ENCODE measurements at places on chromosomes 12 and 14.

DNA sequence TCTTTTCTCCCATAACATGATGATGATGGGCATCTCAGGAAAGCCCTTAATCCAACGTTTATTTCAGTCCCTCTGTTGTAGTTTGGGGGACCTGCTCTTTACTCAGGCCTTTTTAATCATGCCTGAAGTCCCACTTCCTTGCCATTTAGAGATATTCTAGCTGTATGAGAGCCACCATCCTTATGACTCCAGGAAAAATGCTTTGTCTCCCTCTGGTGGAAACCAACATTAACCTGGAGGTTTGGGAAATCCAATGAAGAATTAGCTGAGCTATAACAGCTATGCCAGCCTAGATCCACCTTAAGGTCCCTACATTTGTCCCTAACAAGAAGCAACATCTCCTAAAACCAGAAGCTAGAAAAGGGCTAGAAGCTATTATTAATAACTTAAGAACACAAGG is 1399.1 kb downstream of the LRFN5 start:
- DNase-seq, result peak; percentile 54

GRCh38 chr12:28107679-28108078 is 82.6 kb upstream of the CCDC91 start:
- DNase-seq, result no peak

DNA sequence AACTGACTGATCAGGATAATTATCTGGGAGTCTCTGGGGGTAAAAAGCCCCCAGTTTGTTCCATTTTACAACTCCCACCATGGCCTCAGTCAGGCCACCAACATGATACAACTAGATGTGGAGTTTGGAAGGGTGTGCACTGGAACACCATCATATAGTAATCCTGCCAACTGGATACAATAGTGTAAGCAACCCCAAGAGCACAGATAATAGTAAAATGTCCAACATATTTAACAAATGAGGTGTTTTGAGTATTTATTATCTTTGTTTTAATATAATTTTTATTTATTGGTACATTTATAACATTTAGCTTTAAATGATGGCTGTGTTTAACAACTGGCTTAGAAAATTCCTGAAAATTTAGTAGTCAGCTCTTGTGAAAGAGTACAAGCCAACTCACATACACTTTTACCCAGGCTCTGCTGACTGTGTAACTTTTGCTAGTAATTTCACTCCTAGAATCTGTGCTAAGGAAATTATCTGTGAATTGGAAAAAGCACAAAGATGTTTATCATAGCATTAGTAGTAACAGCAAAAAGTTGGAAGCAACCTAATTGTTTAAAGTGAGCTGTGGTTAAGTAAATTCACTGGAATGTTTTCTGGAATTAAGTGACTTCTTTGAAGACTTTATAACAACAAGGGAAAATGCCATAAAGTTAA is 196.8 kb downstream of the RAD51B start:
- no peak for DNase-seq

DNA sequence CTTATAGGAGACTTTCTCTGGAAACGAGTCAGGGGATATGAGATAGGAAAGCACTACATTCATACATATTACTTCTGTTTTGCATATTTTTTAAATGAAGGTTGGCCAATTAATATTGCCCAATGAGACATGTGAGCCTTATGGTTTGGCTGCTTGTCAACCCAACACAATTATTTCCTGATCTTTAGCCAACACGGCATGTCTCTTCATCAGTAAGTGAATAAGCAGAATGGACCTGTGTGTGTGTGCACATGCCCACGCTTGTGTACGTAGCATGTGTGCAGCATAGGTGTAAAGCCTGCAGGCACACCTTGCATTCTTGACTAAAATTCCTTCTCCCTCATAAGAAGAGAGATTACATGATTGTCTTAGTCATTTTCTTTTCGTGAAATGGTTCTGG is 88.3 kb downstream of the STON2 start:
- DNase-seq, result no peak

- no peak for DNase-seq
These were observed 6.5 kb upstream of the TMBIM4 start for GRCh38 chr12:66176105-66176900.

GRCh38 chr14:104294628-104294982 is 156.2 kb downstream of the KIF26A start:
- no peak for DNase-seq

GRCh38 chr12:84810611-84811010 is 102.0 kb downstream of the SLC6A15 start:
- no peak for DNase-seq

DNA sequence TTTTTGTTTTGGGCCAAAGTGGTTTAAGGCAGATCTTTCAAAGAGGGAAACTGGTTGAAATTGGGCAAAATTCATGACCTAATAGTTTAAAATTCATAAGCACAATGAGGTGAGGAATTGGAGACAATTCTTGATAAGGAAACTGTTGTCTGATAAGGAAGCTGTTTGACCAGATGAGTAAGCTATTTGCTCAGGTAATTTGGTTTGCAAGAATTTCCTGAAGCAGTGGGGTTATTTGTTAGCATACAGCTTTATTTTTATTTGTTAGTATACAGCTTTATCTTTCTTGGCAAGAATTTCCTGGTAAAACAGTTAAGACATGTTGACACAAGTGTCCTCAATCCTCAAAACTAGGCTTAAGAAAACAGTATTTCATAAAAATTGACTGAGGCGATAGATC is 559.0 kb downstream of the GALC start:
- no peak for DNase-seq

DNA sequence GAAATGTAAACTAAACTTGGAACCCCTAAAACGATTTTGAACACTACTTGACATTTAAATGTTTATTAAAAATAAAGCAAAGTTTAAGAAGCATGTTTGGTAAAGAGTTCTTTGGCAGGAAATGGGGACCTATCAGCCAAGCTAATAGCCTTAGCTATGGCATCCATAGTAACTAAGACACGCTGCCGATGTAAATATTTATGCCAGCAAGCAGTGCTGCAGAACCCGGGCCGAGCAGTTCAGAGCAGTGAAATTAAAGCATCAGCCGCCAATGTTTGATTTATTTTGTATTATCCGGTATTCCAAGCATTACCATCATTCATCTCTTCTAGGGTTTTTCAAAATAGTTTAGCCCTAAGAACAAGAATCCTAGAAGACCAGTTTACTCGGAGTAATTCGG is 61.6 kb downstream of the PPP2R5C start:
- no peak for DNase-seq

DNA sequence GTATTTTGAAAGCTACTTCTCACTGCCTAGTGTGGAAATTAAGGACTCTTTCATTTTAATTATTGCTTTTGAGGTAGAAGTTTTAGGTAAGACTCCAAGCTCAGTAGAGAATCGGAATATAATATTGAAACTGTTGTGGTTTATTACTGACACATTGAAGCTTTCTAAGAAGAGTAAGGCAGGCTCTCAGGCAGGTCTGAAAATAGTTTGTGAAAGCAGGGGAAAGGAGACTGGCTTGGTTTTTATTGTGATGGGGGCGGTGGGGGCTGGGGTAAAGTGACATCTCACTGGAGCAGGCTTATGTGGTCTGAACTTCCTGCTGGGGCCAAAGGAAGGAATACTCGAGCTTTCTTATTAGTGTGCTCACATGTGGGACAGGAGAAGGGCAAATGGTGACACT is 79.5 kb downstream of the OTOGL start:
- DNase-seq, result no peak

DNA sequence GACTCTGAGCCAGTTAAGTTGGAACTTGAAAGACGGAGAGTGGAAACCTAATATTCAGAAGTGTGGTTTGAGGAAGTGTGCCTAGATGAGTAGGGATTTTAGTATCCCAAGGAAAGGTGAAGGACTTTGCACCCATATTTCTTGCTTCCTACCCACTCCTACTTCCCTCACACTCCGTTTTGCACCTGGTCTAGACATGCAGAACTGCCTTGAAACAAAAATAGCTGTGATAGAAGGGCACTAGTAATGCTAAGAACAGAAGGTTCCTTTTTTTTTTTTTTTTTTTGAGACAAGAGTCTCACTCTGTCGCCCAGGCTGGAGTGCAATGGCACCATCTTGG is 732 bp upstream of the ARF3 start:
- DNase-seq, result no peak

DNA sequence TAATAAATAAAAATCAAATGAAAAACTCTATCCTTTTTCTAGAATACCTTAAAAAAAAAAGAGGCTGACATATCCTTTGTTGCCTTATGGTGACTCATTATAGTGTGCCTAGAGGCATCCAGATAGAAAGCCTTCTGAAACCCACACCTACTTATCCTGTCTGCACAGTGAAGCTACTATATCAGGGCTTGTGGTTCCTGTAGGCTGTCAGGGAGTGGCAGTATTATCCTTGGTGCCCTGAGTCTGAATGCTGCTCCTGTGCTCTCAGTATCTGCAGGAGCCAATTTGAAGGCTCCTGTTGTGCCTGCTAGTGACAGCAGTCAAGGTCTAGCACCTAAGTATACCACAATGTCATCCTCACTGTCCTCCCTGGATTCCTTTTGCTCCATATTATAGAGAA is 168.4 kb upstream of the AVPR1A start:
- DNase-seq, result no peak

DNA sequence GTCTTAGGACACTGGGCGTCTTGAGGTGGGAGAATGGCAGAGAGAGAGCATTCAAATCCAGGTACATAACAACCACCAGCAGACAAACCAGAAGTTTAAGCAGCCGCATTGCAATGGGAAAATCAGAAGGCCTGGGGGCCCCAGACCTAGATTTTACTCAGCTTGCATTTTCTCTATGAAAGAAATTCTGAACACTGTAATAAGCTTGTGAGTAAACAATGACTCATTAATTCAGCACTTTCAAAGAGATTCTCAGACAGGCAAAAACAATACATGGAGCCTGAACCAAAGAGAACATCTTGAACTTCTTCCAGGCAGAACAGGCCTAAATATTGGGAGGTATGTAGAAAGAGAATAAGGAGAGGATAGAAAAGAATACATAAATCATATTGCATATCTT is 69.8 kb upstream of the IFNG-AS1 start:
- no peak for DNase-seq

DNA sequence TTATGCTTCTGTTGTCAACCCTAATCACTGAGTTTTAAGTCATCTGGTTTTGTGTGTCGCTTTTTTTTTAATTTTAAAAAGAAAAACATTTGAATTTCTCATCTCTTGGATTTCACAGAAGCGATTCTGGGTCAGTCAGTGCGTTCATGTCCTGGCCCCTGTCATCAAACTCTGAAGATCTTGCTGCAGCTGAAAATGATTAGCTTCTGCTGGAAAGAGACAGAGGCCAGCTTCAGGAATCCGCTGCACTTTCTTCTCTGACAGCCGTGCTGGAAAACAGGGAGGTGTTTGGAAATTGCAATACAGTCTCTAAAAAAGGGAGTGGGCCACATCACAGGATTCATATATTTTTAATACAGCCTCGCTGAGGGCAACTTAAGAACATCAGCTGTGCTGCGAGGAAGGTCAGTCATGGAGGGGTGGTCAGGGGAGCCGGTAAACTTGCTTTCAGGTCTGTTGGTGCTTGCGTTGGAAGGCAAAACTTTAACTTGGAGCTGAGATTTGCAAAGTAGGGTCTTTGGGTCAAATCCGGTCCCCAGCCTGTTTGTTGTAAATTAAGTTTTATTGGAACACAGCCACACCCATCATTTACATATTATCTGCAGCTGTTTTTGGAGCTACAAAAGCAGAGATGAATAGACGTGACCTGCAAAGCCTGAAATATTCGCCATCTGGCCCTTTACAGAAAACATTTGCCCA is 190.8 kb downstream of the AACS start:
- DNase-seq, result no peak

- no peak for DNase-seq
These were observed 412.0 kb upstream of the ATP2B1 start for GRCh38 chr12:90120627-90121026.
